ENCODE measurements at places on chromosomes 5 and 9. TPM values are rescaled to one million over a fixed set of nuclear protein-coding genes. Genes with fewer than 3 reads are reported as not detected.

- no peak overlapping the region for H3K4me3 ChIP-seq
- no peak for DNase-seq
- H3K4me1 ChIP-seq = no peaks in the 10 kb centered on the region
- H3K36me3 ChIP-seq = no peaks in the 10 kb centered on the region
Measured at GRCh38 chr5:59256331-59256730, 637.2 kb downstream of the PDE4D start.

- H3K27me3 ChIP-seq = no peaks in the 10 kb centered on the region
- H3K36me3 ChIP-seq = no peaks in the 10 kb centered on the region
- no peak overlapping the region for H3K27ac ChIP-seq
- DNase-seq = no peak
- H3K4me3 ChIP-seq = no peak overlapping the region
- H3K4me1 ChIP-seq = no peaks in the 10 kb centered on the region
Measured at GRCh38 chr9:87570000-87570908, 72.6 kb downstream of the DAPK1 start.

DNA sequence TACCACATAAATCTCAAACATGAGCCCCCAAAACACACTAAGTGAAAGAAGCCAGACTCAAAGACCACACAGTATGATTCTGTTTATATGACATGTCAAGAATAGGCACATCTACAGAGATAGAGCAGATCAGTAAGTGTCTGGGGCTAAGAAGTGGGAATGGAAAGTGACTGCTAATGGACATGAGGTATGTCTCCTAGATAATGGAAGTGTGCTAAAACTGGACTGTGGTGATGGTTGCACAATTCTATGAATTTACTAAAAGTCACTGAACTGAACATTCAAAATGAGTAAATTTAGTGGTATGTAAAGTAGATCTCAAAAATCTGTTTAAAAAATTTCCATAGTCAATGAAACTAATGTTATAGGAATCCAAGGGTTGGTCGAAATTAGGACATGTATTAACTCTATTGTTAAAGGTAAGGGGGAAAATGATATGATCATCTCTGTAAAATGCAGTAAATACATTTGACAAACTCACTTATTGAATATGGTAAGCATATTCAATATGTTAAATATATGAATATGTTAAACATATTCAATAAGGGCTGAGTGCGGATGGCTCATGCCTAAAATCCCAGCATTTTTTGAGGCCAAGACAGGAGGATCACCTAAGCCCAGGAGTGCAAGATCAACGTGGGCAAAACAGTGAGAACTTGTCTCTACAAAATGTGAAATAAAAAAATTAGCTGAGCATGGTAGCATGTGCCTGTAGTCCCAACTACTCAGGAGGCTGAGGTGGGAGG, 51.7 kb downstream of the NUP155 start:
- H3K27ac ChIP-seq = no peak overlapping the region
- H3K4me3 ChIP-seq = no peak overlapping the region
- H3K4me1 ChIP-seq = no peaks in the 10 kb centered on the region
- no peaks in the 10 kb centered on the region for H3K27me3 ChIP-seq
- H3K36me3 ChIP-seq = peaks cover 26% of the 10 kb centered on the region

- peaks cover 13% of the 10 kb centered on the region for H3K4me1 ChIP-seq
- no peaks in the 10 kb centered on the region for H3K36me3 ChIP-seq
- H3K27me3 ChIP-seq = no peaks in the 10 kb centered on the region
- no peak overlapping the region for H3K27ac ChIP-seq
- DNase-seq = no peak
Measured at GRCh38 chr5:72523960-72524582, 16.9 kb upstream of the ZNF366 start.

DNA sequence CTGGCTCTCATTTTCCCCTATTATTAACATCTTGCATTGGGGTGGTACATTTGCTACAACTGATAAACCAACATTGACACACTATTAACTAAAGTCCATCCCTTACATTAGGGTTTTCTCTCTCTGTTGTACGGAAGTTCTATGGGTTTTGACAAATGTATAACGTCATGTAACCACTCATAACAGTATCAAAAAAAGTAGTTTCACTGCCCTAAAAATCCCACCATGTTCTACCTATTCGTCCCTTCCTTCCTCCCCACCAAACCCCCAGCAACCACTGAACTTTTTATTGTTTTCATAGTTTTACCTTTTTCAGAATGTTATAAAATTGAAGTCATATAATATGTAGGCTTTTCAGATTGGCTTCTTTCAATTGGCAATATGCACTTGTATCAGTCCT, 40.1 kb downstream of the MLLT3 start:
- no peaks in the 10 kb centered on the region for H3K36me3 ChIP-seq
- no peak overlapping the region for H3K27ac ChIP-seq
- H3K4me1 ChIP-seq = no peaks in the 10 kb centered on the region
- DNase-seq = no peak

DNA sequence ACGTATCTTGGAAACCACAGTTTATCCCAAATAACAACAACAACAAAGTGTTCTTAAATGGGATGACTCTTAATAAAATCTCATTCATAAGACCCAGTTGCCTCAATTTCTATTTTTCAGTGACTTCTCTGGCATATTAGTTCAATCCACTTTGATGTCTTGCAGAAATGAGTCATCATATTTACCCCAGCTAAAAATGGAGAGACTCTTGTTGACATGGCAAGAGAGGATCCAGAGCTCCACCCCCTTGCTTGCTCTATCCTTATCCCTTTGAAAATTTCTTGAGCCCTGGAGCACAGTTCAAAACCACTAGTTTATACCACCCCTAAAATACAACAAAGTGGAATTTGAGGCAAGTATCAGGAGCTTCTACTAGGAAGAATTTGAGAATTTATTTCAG, 20.8 kb downstream of the VCAN start:
- no peak overlapping the region for H3K27ac ChIP-seq
- H3K4me3 ChIP-seq = no peak overlapping the region
- peaks cover 38% of the 10 kb centered on the region for H3K36me3 ChIP-seq
- no peaks in the 10 kb centered on the region for H3K27me3 ChIP-seq
- no peaks in the 10 kb centered on the region for H3K4me1 ChIP-seq

DNA sequence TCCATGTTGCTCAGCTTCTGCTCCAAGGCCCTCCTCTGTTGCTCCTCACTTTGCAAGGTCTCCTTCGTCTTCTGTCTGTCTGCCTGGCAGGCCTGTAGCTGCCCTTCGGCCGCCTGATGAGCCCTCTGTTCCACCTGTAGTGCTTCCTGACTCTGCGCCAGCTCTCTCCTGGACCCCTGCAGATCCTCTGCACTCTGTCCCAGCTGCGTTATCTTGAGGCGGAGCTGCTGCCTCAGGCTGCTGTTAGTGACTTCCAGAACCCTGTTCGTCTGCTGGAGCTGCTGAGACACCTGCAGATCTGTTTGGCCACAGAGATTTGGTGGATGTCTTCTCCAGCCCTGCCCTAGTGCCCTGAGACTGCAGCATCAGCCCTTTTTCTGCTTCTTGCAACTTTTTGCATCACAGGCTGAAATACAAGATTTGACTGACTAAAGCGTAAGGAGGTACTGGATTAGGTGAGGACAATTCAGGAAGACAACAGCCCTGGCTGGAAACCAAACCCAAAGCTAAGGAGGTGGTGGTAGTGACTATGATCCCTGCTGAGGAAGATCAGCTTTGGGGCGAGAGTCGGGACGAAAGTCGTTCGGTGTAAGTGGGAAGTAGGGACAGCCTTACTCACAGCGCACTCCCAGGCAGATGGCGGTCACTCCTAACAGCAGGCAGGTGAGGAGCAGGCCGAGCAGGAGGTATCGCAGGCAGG, 2.1 kb downstream of the CD72 start:
- H3K4me1 ChIP-seq = peaks cover 8% of the 10 kb centered on the region
- no peak overlapping the region for H3K27ac ChIP-seq

The PTRH1 gene
- 30.5 TPM for total RNA-seq

The SPINK13 gene
- total RNA-seq = not detected

DNA sequence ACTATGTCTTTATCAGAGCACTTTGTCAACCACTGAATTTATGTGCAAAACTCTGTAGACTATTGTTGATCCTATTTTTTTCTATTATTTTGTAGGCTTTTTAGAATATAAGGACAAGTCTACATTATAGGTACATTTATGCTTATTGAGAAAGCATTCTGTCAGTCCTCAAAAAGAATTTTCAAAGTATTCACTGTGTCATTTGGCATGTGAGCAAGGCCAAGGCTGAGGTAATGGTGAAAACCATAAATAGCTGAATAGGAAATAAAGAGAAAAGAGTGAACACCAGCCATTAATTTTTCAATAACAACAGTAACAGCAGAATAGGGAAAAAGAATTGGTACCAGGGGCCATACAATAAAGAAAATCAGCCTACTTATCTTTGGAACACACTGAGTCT, 21.0 kb downstream of the SKIC3 start:
- no peaks in the 10 kb centered on the region for H3K27me3 ChIP-seq
- H3K4me1 ChIP-seq = peaks cover 3% of the 10 kb centered on the region
- H3K27ac ChIP-seq = no peak overlapping the region
- H3K36me3 ChIP-seq = peaks cover under 1% of the 10 kb centered on the region
- DNase-seq = no peak

DNA sequence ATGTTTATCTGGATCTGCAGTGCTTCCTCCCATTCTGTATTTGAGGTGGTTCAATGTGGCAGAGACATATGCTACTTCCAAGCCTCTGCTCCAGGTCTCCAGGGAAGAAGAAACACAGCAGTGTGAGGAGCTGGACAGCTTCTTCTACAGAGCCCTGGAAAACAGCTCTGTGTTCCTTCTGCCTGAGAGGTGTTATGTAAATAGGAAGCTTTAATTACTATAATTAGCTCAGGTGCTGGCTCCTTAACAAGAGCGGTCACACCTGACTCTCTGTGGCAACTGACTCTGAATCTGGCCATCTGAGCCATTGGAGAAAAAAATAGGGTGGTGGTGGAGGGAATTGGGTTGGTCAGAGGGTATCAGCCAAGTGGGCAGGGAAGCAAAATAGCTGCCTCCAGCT, 332.4 kb upstream of the BRINP1 start:
- no peak overlapping the region for H3K4me3 ChIP-seq
- no peaks in the 10 kb centered on the region for H3K4me1 ChIP-seq
- no peaks in the 10 kb centered on the region for H3K27me3 ChIP-seq

GRCh38 chr9:115596021-115596745, 478.2 kb upstream of the TNC start:
- H3K27me3 ChIP-seq = peaks cover 21% of the 10 kb centered on the region
- no peak overlapping the region for H3K4me3 ChIP-seq
- no peaks in the 10 kb centered on the region for H3K36me3 ChIP-seq
- H3K27ac ChIP-seq = no peak overlapping the region

DNA sequence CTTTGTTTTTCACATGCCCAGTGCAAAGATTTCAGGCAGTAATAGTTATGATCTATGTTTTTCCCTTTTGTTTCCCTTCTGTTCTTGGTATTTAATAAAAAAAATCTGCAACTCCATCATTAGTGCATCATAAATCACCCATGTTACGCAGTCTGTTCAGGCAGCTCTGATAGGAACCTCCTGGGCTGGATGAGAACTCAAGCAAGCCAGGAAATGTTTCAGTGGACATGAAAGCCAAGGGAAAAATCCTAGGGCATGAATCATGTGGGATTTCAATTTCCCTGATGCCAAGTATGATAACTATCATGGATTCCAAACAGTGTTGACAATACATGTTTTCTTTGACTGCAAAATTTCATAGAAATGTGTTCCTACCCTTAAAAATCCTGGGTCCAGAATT, 119.7 kb upstream of the TARS1 start:
- H3K27ac ChIP-seq = peak overlapping the region; percentile 72
- no peaks in the 10 kb centered on the region for H3K36me3 ChIP-seq
- H3K4me3 ChIP-seq = no peak overlapping the region
- H3K27me3 ChIP-seq = no peaks in the 10 kb centered on the region
- H3K4me1 ChIP-seq = peaks cover 4% of the 10 kb centered on the region

GRCh38 chr9:29129763-29130162, 1556.5 kb upstream of the C9orf72 start:
- H3K4me1 ChIP-seq = no peaks in the 10 kb centered on the region
- no peaks in the 10 kb centered on the region for H3K27me3 ChIP-seq
- no peaks in the 10 kb centered on the region for H3K36me3 ChIP-seq
- no peak overlapping the region for H3K27ac ChIP-seq
- DNase-seq = no peak

The ANKRD31 gene
- total RNA-seq = 0.05 TPM

DNA sequence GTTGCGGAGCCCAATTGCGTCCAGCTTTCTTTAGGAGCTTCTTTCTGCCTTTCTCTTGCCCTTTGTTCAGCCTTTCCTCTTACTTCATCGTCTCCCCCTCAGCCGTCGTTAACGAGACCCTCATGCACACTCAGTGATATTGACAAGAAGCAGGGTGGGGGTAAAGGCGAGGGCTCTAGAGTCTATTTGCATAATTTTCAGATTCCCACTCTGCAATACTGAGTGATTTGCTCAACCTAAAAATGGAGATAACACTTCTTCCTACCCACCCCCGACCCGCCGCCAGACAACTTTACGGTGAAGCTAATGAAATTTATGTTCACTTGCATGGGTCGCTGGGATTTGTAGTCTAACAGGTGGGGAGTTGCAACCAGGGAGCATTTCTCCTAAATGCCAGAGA, 1.3 kb upstream of the TBC1D2 start:
- H3K4me1 ChIP-seq = no peaks in the 10 kb centered on the region
- no peak for DNase-seq
- no peaks in the 10 kb centered on the region for H3K36me3 ChIP-seq
- peak overlapping the region; percentile 70 for H3K4me3 ChIP-seq

DNA sequence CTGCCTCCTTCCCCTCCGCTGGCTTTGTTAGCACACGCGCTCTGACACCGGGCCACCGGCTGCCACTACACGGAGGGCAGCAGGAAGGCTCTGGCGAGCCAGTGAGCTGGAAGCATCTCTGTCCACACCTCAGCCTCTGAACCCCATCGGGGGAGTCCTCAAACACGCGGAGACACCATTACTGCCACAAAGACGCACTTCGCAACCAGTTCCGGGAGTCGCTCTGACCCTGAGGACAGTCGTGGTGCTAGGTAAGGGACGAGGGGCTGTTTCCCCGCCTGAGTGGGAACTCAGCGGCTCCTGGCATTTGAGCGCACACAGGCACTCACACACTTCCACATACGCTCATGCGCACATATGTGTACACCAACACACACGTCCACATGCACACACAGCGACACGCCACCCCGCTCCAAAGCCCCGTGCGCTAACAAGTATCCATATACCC, 160.0 kb downstream of the C9orf152 start:
- H3K4me3 ChIP-seq = peak overlapping the region; percentile 87
- peaks cover 38% of the 10 kb centered on the region for H3K4me1 ChIP-seq
- H3K27me3 ChIP-seq = no peaks in the 10 kb centered on the region
- peak overlapping the region; percentile 34 for H3K27ac ChIP-seq
- no peak for DNase-seq

- peaks cover 16% of the 10 kb centered on the region for H3K36me3 ChIP-seq
- no peak overlapping the region for H3K27ac ChIP-seq
- no peak overlapping the region for H3K4me3 ChIP-seq
- no peaks in the 10 kb centered on the region for H3K27me3 ChIP-seq
- DNase-seq = no peak
- peaks cover 7% of the 10 kb centered on the region for H3K4me1 ChIP-seq
Measured at GRCh38 chr9:83312537-83312936, 225.7 kb downstream of the FRMD3 start.

DNA sequence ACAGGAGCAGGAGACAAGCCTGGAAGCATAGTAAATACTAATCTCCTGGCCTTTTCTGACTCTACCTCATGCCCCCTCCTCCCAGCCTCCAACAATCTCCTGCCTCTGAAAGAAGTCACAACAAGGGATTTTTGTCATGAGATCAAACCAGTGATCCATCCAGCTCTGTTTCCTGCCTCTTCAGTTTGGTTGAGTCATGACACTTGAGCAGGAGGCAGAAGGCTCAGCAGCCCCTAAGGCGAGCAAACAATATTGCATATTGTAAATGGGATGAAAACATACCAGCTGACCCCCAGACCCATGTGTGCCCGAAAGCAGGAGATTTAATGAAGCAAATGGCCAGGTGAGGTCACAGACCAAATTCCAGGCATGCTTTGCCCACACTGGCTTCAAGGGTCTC, 272.8 kb downstream of the GAS1 start:
- no peak overlapping the region for H3K27ac ChIP-seq
- H3K36me3 ChIP-seq = no peaks in the 10 kb centered on the region
- H3K27me3 ChIP-seq = no peaks in the 10 kb centered on the region
- H3K4me1 ChIP-seq = no peaks in the 10 kb centered on the region

The ZBTB43 gene
- 33.7 TPM for total RNA-seq
